ENCODE measurements at places on chromosomes 5 and 9.

GRCh38 chr5:118777189-118777736 lies 211.1 kb downstream of the DTWD2 start:
- DNase-seq: no peak

DNA sequence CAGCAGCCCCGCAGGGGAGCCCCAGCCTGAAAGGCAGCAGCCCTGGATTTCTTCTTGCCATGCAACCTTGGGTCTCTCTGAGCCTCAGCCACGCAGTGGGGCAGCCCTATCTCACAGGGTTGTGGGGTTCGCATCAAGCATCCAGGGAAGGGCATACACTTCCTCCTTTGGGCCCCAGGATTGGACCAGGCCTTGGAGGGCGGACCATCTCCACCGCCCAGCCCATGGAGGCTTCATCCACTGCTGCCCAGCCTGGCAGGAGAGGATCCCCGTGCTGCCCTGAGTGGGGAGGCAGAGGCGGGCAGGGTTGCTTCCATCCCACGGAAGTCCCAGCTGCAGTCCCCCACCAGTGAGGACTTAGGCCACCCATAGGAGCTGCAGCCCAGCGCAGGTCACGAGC lies 5.3 kb downstream of the ADAMTS2 start:
- DNase-seq: no peak

- no peak for DNase-seq
Observed at GRCh38 chr5:96893342-96893741, 17.0 kb downstream of the ERAP2 start.

DNA sequence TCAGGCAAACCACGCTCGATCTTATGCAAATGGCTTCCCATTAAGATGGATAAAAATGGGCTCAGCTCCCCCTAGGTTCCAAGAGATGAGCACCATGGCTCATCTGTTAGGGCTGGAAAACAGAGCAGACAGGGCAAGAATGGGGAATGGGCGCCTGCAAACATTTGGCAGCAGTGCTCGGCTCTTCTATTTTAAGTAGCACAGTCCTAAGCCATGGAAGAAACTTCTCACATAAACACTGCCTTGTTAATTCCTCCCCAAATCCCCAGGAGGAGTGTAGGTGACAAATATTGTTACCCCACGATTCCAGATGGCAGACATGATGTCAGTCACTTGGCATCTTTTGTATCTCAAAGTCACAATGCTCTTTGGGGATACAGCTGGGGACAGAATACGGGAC lies 221.8 kb downstream of the ICE1 start:
- DNase-seq: no peak

DNA sequence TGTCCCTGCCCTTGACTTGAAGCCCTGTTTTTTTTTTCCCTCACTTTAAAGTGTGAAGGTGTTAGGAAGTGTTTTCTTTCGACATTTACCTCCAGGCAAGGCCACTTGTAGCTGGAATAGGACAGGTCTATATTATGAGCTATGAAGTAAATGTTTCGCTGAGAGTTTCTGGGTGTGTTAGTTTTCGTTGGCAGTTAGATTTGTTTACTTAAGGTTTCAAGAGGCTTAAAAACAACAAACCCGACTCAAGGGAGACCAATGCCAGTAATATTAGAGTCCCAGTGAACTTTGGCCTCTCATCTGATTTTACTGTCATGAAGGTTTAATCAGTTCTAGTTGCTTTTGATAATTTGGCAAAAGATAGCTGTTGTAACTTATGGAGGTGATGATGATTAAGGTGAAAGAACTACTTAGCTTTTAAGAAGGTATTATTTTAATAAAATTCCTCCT lies 25.2 kb downstream of the OCLN start:
- DNase-seq: no peak

GRCh38 chr9:101264727-101265126 lies 120.1 kb downstream of the BAAT start:
- no peak for DNase-seq

DNA sequence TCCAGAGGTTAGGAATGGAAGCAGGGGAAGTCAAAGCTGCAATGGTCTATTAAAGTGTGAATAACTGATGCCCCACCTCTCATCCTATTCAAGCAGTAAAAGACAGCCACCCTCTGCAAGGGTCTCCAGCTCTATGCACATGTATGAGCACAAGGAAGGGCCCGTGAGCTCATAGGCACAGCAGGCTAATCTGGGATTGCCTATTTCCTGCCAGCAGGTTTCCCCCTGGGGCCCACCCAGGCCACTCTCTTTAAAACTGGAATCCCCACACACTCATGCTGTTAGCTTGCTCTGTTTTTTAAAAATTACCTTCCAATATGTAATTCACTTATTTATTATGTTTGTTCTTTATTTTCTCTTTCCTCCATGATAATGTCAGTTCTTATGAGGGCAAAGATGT lies 48.7 kb upstream of the ZNF366 start:
- DNase-seq: no peak

DNA sequence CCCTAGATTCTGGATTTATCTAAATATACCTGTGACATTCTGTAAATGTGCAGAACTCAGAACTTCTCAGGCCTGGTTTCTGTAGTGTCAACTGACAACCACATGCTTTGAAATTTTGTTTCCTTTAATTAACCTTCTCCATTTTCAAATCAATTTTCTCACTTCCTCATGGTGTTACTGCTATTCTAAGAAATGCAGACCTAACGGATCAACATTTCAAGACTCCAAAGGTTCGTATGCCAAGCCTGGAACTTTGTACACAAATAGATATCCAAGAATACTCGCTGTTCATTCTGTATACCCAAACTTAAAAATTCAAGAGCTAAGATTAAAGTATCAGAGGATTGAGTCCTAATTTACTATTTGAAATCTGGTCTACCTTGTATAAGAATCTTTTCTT lies 88.1 kb downstream of the SLC24A2 start:
- DNase-seq: no peak

- DNase-seq: no peak
Observed at GRCh38 chr5:87746891-87747377, 334.2 kb upstream of the CCNH start.

DNA sequence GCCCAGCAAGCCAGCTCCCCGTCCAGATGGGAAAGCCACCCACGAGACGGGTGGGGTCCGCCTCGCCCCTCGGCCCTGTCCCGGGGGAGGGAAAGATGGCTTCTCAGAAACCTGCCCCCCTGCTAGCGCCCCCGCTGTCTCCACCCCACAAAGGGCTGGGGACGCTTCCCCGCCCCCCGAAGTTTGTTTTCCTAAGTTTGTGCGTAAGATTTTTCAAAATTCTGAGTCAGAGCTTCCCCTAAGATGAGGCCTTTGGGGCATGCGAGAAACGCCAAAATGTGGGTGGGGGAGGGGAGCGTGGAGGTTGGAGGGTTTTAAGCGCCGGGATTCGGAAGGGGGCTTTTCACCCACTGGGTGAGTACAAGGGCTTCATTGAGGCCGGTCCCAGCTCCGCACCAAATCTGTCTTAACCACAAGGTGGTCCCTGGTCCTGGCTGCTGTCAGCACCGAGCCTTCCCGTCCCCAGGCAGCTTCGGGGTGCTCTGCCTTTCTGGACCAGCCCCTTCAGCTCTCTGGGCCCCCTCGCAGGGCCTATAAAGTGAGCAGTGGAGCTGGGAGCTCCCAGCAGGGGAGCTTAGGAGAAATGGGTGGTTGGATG lies 32.3 kb downstream of the PRRX2 start:
- DNase-seq: no peak

- DNase-seq: no peak
Observed at GRCh38 chr5:134887593-134888159, 13.5 kb downstream of the TXNDC15 start.

GRCh38 chr5:82183828-82184227 lies 94.3 kb downstream of the RPS23 start:
- no peak for DNase-seq

DNA sequence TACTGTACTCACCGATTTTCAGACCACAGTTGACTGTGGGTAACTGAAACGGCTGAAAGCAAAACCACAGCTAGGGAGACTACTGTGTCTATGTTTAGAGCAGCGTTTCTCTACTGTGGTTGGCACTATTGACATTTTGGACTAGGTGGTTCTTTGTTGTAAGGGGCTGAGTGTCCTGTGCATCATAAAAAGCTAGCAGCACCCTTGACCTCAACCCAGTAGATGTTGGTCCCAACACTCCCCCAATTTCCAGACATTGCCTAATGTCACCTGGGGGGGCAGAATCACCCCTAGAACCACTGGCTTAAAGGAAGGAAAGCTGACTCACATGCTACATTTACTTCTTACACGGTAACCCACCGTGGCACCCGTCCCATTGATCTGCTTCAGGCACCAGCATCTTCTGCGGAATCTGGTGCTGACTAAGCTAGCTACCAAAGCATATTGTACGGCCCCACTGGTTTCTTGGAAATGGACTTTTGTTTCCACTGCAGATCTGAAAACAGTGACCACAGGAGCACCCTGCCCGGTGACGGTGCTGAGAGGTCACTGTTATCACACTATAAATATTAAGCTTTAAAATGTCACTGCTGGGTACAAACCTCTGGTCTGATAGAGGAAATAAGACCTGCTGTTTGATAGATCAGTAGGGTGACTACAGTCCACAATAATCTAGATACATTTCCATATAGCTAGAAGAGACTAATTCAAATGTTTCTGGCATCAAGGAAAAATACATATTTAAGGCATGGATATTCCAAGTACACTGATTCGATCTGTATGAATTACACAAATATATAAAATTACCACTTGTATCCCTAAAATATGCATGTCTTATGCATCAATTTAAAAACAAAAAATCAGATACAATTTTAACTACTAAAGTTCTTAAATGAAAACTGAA lies 151.4 kb downstream of the HSD17B3 start:
- peak; percentile 54 for DNase-seq

DNA sequence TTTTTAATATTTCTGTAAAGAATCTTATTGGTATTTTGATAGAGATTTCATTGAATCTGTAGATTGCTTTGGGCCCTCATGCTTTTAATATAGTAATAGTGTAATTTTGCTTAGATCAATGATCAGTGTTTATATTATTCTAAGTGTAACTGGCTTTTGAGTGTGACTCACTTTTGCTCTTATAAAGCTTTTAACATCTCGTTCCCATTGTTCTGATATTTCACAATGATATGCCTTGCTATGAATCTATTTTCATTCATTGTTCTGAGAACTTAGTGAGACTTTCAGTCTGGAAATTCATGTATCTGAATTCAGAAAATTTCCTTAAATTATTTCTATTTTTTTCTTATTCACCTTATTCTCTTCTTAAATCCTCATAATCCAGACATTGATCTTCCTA lies 13.5 kb upstream of the MAMDC2 start:
- no peak for DNase-seq

GRCh38 chr9:20692554-20692953 lies 8.5 kb downstream of the FOCAD start:
- no peak for DNase-seq

- no peak for DNase-seq
Observed at GRCh38 chr9:98236901-98237487, 18.5 kb downstream of the TBC1D2 start.

- no peak for DNase-seq
Observed at GRCh38 chr5:10111571-10111970, 138.1 kb downstream of the ATPSCKMT start.

DNA sequence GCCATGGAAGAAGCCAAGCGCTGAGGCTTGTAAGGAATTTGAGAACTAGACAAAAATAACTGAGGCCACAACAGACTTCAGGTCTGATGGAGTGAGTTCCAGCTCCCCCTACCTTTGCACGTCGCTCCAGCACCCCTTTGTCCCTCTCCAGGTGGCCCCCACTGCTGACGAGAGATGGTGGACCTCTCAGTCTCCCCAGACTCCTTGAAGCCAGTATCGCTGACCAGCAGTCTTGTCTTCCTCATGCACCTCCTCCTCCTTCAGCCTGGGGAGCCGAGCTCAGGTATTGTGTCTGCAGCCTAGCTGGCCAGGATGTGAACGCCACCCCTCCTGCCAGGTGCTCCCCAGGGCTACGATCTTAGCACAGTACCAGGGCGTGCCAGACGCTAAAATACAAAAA lies 5.2 kb downstream of the BTNL9 start:
- DNase-seq: no peak

- no peak for DNase-seq
Observed at GRCh38 chr9:121772600-121773285, 121.3 kb downstream of the DAB2IP start.

GRCh38 chr5:16792598-16793275 lies 143.4 kb downstream of the MYO10 start:
- DNase-seq: no peak

DNA sequence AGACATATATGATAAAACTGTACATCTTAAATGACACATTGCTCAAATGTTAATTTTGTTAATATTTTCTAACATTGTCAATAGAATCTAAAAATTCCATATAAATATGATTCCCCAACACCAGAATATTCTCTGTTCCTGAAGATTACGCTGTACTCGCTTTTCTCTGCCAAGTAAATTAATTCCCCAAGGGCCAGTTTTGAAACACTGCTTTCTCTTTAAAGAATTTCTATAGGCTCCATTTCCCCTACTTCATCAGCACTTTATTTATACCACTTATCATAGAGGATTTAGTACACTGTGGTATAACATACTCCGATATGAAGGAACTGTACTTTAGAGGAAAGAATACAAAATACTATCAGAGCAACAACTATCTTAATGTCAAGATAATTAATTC lies 101.4 kb upstream of the ACOT12 start:
- no peak for DNase-seq

DNA sequence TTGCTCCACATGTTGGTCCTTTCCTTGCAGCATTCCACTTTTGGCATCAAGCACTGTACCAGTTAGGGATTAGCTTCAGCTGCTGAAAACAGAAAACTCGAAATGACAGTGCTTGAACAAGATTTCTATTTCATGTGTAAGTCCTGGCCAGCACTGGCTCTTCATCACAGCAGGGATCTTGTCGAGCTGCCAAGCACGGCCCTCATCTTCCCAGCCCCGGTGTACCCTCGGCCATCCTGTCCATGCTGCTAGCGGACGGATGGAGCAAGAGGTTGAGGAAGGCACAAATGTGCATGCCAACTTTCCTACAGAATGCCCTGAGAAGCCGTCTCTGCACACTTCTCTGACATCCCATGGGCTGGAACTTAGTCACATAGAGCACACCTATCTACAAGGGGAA lies 130.6 kb downstream of the TENT4A start:
- DNase-seq: no peak

DNA sequence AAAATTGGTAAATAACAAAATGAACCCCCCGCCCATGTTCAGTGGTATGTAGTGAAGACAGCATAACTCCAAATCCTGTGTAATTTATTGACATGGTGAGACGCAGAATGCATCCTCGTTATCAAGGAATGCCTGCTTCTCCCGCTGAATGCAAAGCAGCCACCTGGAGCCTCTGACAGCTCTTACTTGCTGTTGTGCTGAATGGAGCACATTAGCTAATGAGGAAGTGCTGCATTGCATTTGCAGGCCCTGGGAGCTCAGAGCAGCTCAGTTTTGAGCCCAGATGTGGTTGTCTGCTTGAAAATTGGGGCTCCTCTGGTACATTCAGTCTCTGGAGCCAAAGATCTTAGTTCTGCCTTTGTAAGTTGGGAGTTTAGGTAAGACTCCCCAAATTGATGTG lies 28.9 kb downstream of the PLAC8L1 start:
- DNase-seq: no peak

GRCh38 chr5:119324842-119325241 lies 31.0 kb upstream of the TNFAIP8 start:
- DNase-seq: no peak

- no peak for DNase-seq
Observed at GRCh38 chr5:36607114-36607571, 737 bp downstream of the SLC1A3 start.

All from CD4-positive, alpha-beta T cell treated with Interleukin-17A for 1 hour (primary cell).